GM03348 (cell line): ENCODE measurements at places on chromosomes 1 and 21.

GRCh38 chr21:32710069-32710784 lies 17.6 kb downstream of the SYNJ1 start:
- no peak for DNase-seq

DNA sequence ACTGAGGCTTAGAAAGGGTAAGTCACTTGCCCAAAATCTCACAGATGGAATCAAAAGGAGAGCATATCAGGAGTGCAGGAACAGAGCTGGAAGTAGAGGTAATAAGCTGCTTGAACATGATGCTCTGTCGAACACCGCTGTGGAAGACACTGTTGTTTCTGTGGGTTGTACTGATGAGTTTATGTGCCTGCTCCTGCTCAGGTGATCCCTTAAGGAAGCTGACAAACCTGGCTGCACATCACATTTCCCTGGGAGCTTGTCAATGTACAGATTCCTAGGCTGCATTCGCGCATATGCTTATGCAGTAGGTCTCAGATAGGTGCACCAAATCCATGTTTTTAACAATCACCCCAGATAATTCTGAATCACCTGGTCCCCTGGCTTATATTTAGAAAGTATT lies 79.7 kb downstream of the ZNF326 start:
- no peak for DNase-seq

GRCh38 chr1:53544728-53545515 lies 85.7 kb downstream of the DMRTB1 start:
- no peak for DNase-seq

DNA sequence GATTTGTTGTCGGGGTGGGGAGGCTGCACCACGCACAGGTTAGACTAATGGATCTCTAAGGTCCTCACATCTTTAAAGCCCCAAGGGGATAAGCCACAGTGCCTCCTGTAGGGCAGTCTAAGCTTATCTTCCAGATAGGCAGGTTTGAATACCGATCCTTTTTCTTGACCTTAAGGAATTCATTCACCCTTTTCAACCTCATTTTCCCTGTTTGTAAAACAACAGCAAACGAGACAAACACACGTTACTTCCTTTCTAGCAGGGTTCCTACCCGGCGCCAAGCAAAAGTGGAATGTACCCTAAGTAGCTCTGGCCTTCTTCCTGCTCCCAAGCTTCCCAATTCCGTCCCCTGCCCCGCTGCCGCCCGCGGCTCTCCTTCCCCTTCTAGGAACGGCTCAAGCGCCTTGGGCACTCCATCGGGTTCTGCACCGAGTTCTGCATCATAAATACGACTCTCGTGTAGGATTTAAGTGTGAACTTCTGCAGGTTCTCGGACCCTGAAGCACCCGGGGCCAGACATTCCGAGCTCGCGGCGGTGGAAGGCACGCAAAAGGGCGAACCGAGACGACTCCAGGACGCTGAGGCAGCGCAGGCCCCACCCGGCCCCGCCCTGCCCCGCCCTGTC lies 548 bp upstream of the CDC20 start:
- peak; percentile 50 for DNase-seq

- DNase-seq = peak; percentile 48
Measured at GRCh38 chr21:26072666-26073615, 97.6 kb downstream of the APP start.

- no peak for DNase-seq
Measured at GRCh38 chr1:205330150-205330549, 8.6 kb upstream of the NUAK2 start.

GRCh38 chr1:58062635-58063034 lies 483.9 kb downstream of the OMA1 start:
- no peak for DNase-seq

DNA sequence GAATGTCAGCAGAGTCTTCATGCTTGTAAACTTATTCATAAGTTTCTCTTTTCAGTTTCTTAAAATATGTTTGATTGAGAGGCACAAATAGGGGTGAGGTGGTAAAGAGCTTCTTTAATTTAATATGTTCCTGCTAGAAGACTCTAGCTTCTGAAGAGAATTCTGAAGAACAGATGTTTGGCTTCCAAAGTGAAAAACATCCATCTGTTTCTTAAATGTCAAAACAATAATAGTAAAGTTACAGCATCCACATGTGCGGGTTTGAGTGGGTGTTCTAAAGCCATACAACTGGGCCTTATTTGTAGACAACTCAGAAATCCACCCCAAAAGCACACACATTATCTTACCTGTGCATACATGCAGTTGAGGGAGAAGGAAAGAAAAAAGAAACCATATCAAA lies 144.0 kb upstream of the ADGRL4 start:
- no peak for DNase-seq

GRCh38 chr1:38308780-38309179 lies 262.2 kb upstream of the POU3F1 start:
- DNase-seq = no peak

DNA sequence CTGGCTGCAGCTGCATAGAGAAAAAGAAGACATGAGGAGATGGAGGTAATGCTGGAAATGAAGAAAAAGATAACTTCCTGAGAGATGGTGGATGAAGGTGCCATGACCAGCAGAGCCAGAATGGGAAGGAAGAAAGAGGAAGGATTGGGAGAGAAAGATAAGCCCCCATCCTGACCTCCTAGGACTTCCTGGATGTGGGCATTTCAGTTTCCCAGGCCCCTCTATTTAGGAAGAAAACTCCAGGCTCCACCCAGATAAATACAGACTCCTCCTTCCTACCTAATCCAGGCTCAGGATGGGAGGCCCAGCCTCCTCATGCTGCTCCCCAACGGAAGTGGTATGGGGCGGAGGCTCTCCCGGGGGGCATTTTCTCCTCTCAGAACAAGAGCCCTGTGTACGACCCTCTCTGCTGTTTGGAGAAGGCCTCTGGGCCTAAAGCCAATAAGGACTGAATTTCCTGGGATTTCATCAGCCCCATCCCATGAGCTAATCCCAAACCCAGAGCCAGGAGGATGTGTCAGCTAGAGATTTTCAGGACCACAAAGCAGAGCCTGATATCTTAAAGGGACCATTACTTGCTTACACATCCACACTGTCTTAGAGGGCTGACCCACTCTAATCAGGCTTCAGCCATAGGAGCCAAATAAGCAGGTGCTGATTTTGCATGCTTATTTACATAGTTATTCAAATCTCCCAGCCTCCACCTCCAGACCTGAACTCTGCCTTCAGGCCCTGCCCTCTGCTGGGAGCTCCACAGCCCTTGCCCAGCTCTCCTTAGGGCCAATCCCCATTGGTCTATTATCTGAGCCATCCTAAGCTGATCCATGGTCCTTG lies 5.1 kb upstream of the ARHGEF2 start:
- peak; percentile 87 for DNase-seq

GRCh38 chr21:44329971-44330681 lies 9.1 kb downstream of the CFAP410 start:
- no peak for DNase-seq

DNA sequence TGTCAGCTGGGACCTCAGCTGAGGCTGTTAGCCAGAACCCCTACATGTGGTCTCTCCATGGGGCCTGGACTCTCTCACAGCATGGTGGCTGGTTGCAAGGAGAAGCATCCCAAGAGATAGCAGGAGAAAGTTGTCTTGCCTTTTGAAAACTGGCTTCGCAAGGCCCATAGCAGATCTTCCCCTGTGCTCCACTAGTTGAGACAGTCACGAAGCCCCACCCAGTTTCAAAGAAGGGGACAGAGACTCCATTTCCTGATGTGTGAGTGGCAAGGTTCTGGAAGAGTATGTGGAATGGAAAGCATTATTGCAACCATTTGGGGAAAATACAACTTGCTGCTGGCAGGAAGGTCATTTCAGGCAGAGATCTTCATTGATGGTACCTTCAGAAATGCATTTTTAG lies 7.5 kb upstream of the CSRP1 start:
- DNase-seq = no peak

DNA sequence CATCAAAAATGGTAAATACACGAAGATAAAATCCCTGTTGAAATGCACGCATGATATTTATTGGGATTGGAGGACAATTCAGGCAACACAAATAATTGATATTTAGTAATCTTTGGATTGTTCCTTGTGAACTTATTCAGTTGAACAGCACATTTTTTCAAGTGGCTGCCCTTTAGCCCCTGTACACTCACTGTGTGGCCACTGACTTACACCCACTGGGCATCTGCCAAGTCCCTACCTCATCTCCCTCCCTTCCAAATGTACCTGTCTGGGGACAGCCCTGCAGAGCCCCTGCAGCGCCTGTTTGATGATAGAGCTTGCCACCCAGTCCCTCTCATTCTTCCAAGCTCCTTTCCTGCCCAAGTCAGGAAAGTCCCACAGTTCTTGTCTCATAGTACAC lies 154.3 kb downstream of the GLUL start:
- no peak for DNase-seq

DNA sequence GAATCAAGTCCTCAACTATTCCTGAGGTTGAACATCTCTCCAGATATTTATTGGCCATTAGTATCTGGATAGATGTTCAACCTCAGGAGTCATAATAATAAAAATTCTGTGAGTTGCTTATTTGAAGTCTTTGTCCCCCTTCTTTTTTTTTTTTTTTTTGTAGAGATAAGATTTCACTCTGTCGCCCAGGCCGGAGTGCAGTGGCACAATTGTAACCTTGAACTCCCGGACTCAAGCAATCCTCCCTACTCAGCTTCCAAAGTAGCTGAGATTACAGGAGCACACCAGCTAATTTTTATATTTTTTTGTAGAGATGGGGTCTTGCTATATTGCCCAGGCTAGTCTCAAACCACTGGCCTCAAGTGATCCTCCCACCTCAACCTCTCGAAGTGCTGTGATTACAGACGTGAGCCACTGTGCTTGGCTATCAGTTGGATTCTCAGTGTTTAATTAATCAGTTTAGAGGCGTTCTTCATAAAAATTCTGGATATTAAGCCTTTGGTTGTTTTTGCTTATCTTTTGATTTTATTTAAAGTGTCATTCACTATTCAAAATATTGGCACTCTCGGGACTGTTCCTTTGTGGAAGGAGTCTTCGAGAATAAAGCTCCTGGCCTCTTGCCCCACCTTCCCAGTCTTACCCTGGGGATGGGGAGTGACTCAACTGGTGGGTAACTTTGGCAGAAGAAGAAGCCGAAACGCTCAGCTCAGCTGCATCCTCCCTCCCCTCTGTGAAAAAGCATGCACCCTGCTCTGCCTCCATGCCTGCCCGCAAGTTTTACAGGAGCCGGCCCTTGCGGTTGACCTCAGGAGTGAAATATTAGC lies 11.2 kb upstream of the HYI start:
- DNase-seq = no peak

DNA sequence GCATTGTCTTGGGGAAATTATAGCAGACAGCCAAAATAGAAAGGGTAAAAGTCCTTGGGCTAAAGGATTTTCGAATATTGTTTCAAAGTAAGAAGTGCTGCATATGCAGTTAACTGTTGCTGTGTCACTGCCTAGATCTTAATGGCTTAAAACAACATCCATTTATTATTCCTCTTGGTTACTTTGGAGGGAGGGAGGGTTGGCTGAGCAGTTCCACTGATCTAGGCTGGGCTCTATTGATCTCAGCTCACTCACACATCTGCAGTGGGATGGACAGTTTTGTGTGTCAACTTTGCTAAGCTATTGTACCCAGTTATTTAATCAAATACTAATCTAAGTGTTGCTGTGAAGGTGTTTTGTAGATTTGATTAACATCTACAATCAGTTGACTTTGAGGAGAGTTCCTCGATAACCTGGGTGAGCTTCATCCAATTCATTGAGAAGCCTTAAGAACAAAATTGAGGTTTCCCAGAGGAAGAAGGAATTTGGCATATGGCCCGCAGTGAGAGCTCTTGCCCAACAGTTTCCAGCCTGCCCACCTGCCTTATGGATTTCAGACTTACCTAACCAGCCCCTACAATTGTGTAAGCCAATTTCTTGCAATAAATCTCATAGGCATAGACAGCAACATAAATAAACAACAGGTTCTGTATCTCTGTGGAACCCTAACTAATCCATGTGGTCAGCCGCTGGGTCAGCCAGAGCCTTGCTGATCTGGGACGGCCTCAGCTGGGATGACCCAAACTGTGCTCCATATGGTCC lies 187.3 kb downstream of the AK5 start:
- DNase-seq = no peak

- no peak for DNase-seq
Measured at GRCh38 chr1:182120411-182121258, 59.1 kb upstream of the ZNF648 start.

DNA sequence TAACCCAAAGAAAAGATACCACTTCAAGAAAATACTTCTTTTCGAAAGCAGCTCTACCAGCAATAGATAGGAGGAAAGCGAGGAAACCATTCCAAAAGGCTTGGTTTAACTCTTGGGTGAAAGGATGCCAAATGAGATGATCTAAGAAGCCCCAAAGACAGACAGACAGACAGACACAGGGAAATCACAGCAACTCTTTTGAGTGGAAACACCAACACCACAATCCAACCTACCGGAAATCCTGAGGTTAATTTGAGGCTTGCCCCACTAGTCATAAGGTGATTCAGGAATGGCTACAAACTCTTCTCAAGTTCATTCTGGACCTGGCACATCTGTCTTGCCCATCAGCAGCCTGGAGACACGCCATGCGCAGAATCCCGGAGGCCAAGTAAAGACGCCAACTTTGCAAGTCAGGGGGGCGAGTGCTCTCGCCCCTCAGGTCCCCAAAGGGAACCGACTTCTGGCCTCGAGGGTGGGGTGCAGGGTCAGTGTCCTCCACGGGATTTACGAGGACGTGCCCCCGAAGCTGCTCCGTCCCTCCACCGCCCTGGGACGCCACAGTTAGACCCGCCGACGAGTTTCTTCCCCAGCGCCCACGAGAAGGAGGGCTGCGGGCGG lies 778 bp downstream of the EVI5 start:
- DNase-seq = peak; percentile 38

DNA sequence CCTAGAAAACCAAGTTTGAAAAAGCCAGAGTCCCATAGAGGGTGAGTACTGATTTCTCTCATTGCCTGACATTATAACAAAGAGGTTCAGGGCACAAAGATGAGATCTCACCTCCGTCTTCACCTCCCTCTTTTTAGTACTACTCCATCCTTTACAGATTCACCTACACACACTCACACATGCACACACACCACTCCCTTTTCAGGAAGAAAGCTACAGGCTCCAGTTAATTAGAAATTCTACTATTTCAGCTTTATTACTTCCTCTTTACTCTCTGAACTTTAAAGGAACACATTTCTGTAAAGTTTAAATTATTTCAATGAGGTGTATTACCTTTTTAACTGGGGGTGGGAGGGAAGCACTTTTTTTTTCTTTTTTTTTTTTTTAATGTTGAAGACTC lies 59.6 kb upstream of the PRDX6 start:
- DNase-seq = no peak

- DNase-seq = no peak
Measured at GRCh38 chr1:31920956-31921355, 17.2 kb downstream of the PTP4A2 start.

GRCh38 chr1:232988572-232989040 lies 38.2 kb downstream of the NTPCR start:
- peak; percentile 57 for DNase-seq

DNA sequence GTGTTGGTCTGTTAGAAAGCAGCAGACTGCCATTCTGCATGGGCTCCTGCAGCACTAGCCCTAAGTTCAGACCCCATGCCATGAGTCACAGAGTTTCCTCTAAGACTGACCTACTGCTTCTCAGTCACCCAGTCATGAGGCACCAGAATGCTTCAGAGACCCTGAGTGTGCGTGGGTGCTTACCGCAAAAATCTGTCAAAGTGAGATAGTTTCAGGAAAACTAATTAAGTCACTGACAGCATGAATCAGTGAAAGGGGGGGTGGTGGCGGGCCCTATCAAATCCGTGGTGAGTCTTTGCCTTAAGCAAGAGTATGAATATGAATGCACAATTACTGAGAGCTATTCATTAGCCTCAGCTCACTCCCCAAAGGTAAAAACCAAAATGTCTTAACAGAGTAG lies 98.1 kb downstream of the KCTD3 start:
- DNase-seq = peak; percentile 57
